ENCODE measurements at places on chromosomes 3 and 15.

DNA sequence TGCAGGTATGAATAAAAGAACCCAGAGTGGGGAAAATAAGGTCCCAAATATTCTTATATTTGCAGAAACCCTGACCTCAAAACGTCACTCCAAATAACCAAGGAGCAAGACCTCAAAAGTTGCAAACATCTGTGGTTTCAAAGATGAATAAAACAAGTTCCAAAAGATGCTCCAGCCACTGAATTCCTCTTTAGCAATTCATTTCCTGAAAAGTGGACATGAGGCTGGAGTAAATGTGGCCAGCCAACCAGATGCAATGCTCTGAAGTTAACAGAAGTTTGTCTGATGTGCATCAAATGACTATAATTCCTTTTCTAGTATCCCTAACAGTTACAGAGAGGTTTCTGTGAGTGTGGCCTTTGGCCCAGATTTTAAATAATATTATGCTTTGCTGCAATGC lies 71.2 kb upstream of the WNT5A start:
- no peak for DNase-seq

DNA sequence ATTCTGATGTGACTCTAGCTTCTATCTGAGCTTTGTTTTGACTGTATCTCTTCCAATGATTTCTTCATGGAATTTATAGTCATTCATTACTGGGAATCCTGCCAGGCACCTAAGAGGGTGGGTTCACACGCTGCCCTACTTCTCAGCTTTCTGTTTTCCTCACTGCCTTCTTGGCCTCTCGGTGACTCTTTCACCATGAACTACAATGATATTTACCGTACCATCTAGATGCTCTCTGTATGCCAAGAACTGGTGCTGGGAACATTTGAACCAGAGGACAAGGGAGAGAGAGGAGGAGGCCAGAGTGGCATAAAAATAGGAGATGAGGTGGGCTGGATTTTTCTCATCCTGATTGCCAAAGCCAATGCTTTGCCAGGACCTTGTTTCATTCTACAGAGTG lies 280.0 kb upstream of the P2RY1 start:
- DNase-seq = no peak

DNA sequence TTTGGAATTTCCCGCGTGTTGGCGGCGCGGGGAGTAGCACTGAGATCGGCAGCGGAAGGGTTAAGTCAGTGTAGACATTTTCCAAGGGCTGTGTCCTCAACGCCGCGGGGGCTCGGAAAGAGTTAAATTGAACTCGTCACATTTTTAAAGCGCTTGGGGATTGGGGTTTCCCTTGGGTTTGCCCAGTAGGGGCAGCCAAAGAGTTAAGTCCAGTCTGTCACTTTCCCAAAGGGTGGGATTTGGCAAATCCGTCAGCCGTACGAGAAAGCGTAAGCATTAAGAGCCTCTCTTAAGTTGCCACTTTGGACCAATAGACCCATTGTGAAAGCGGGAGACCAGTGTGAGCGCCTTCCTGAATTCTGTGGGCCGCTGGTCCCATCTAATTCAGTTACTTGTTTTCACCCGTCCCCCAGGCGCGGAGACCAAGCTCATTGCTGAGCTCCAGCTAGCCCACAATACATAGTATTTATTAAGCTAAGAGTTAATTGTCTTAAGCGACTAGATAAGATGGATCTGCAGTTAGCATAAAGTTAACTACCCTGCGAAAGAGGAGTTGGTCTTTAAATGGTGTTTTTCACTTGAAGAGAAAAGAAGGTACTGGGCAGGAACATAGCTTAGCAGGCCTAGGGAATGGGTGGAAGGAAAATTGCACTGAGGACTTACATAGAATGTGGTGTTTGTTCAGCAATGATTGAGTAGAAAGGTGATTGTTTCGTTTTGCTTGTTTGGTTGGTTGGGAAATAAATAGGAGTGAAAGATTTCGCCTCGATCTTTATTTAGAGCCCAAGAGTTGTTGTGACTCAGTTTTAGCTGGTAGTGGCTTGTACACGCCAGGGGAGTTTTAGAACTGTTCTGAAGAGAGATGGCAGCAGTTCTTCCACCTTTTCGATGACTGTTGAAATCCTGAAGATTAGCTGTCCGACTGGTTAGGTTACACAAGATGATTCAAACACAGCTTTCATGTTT lies 932 bp downstream of the ARL8B start:
- DNase-seq = peak; percentile 95

- peak; percentile 76 for DNase-seq
Observed at GRCh38 chr3:167876620-167877281, 141.2 kb downstream of the SERPINI1 start.

DNA sequence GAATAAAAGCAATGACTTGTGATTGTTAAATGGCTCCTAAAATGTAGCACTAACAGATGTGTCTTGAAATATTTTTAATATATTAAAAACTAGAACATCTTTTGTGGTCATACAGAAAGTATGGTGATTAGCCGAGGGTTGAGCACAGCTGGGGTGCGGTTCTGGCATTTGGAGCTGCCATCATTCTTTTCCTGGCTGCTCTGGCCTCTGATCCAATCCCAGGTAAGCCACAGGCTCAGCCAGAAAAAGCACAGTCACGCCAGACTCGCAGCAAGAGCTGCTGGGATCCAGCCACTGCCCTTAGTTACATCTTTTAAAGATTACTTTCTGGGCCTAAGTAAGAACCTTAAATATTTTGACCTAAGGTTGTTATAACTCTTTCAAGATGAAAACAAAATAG lies 196.8 kb downstream of the PLCL2 start:
- no peak for DNase-seq

GRCh38 chr3:8665407-8665896 lies 20.9 kb upstream of the SSUH2 start:
- peak; percentile 27 for DNase-seq

DNA sequence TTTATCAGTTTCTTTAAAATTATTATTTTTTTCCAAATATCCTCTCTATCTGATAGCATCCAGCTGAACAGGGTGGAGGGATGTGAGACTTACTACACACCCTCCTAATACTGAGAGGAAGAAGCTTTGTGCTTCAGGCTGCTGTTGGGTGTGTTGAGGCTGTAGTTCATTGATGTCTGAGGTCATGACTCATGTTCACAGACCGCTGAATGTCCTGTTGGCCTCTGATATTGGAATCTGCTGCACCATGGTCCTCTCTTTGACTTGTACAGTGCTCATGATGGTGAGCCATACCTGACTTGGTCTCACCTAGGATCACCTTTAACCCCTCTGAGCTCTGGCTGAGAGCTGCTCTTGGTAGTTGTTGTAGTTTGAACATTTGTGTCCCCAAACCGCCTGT lies 302.9 kb downstream of the SATB1 start:
- DNase-seq = no peak

DNA sequence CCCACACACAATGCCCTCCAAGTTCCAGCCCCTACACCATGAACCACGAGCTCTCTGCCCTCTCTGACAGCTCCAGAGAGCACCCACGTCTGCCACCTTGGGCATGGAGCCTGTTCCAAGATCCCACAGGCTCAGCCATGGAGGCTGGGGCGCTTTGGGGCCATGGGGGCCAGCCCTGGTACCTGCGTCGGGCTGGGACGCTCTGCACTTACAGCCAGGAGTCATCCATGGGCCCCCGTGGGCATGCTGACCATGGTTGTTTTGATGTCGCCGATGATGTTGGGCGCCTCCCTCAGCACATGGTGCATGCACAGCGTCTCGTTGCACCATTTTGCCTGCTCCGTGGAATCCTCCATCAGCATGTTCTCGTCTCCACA lies 51.9 kb upstream of the UBE2Q2 start:
- DNase-seq = no peak

DNA sequence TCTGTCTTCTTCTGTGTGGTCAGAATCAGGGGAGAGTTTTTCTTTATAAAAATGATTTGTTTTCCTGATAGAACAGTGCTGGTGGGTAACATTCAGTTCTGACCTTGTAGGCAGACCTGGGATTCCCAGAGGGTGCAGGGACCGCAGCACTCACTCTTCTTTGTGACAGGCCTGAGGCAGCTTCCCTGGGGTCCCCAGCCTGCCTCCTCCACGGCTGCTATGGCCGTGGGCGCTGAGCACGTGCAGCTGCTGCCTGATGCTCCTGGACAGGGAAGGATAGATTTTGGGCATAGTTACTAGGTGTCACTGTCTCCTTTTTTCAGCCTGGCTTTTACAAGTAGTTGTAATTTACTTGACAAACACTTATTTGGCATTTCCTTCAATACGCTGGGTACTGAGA lies 39.1 kb downstream of the CACNA1D start:
- DNase-seq = no peak

- DNase-seq = no peak
Observed at GRCh38 chr15:69000725-69001503, 13.6 kb upstream of the NOX5 start.

DNA sequence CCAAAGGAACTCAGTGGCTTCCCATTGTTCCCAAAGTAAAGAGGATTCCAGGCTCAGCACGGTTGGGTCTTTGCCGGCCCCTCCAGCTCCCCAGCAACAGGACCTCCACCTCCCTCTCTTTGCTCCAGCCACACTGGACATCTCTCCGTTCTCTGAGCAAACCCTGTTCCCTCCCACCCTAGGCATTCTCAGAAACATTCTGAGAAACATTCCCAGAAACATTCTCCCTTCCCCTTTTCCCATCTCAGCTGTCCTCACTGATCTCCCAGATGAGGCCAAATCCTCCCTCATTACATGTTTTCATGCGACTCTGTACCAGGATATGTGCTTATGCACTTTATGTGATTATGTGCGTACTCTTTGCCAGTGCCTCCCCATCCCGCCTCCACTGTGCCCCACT lies 14.1 kb downstream of the CCDC33 start:
- no peak for DNase-seq

GRCh38 chr15:58690703-58691102 lies 58.8 kb downstream of the ADAM10 start:
- no peak for DNase-seq

- no peak for DNase-seq
Observed at GRCh38 chr15:89371228-89372044, 36.8 kb upstream of the POLG start.
